ENCODE measurements at places on chromosomes 1 and 21.

DNA sequence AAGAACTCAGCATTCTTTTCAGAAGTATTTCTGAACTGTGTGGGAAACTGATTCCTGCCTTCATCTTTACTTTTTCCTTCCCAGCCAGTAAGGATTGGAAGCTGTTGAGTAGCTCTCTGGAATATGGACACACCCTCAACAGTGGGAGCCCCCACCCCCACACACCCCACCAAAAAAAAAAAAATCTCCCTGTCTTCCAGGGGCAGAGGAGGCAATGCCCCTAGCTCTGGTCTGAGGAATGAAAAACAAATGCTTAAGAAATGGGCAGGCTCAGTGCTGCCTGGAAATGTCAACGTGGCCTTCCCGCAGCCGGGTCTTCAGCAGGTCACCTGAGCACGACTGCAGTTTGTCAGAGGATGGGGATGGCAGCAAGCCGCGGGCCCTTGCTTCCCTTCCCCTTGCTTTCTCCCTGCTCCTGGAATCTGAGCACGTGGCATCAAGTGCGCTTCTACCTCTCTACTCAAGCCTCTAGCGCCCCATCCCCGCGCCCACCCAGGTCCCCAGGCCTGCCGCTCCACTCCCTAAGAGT lies 479 bp downstream of the RGS16 start:
- no peak for DNase-seq

DNA sequence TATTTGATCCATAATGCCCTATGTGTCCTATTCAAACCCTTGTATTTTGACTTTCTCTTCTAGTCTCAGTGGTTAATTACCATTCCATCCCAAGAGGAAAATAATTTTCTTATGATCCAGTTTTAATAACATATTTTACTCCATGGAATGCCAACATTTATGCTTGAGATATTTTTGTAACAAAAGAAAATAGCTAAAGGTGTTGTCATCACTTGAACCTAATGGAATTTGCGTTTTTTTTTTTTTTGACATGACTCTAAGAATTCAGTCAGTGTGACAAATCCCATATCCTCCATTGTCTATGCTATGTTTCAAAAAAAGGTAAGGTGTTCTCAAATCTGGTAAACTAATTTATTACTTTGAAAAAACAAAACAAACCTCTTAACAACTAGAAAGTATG lies 324.1 kb upstream of the ADAMTS5 start:
- no peak for DNase-seq

GRCh38 chr1:244214009-244214967 lies 163.2 kb downstream of the ZBTB18 start:
- no peak for DNase-seq

GRCh38 chr1:89962742-89963075 lies 32.2 kb upstream of the ZNF326 start:
- no peak for DNase-seq

- DNase-seq, result no peak
Observed at GRCh38 chr1:25064465-25065240, 134.6 kb upstream of the RUNX3 start.

DNA sequence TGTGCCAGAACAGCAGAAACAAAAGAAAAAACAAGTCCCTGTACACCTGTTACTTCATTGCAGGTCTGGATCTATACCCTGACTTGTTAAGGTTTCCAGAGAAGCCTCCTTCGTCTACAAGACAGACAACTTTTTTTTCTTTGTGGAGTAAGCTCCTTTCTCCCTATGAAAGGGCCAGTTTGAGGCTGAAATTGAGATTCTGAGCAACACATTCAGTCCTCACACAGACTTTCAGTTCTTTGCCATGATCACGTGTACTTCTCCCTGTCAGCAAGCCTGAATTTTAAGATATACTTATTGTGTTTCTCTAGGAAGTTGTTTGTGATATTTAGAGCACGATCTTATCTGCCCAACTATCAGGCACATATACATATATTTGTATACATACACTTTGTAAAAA lies 374.0 kb downstream of the NTNG1 start:
- DNase-seq, result no peak

- no peak for DNase-seq
Observed at GRCh38 chr1:81703756-81704463, 96.8 kb upstream of the ADGRL2 start.

Data from D341Med (cell line).